ENCODE measurements at places on chromosomes 2 and 18. TPM values are rescaled to one million over a fixed set of nuclear protein-coding genes. Genes with fewer than 3 reads are reported as not detected.

Gene NCKAP5
- total RNA-seq = not detected

Gene CHAC2
- total RNA-seq = 0.42 TPM

Gene RAB6C
- total RNA-seq = not detected

DNA sequence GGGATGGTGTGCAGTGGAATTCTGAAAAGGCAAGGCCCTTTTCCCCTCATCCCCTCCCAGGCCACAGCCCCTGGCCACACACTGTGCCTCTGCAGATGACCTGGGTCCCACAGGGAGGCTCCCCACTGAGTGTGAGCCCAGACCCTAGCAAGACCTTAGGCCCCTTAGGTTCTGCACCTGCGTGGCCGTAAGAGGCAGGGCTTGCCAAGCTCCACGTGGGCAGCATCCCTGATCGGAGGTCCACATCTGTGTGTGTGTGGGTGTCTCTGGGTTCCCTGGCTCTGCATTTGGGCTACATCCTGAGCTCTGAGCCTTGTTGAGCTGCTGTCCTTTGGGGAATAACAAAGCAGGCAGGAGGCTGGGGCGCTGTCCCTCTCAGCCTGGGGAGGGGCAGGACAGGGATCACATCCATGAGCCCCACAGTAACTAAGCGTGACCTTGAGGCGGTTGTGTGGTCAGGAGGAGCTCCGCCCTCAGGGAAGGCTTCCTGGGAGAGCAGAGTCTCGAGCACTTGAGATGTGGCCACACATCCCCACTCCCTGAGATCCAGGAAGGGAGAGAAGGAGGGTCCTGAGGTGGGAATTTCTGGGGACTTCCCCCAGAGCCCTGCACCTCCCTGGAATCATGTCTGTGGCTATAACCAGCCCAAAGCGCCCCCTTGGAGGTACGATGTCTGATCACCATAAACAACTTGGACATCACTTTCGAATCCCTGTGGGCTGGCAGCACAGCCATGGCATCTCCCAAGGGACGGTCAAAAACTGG is 84.8 kb downstream of the STPG4 start:
- H3K4me1 ChIP-seq = peaks cover 38% of the 10 kb centered on the region
- H3K27me3 ChIP-seq = no peaks in the 10 kb centered on the region
- no peak for DNase-seq

DNA sequence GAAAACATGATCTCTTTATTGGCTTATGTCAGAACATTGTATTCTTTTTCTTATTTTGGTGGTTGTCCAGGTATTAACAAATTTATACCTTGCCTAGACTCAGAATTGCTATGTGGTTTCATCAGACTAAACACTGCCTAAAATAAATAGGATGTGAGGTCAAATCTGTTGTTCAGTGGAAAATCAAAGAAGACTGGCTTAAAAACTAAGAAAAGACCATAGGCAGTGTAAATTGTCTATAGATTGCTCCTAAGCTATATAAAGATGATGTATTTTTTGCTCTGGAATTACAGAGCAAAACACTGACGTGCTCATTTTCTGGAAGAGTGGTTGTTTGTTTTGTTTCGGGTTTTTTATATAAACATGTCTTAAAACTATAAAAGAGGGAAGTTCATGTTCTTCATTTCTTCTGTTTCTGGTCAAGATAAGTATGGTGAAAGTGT is 266.0 kb downstream of the ALPK2 start:
- no peak overlapping the region for H3K27ac ChIP-seq
- peaks cover 13% of the 10 kb centered on the region for H3K4me1 ChIP-seq
- H3K4me3 ChIP-seq = peak overlapping the region; percentile 8
- H3K27me3 ChIP-seq = peaks cover 20% of the 10 kb centered on the region

GRCh38 chr2:70985283-70985688 is 6.9 kb downstream of the ANKRD53 start:
- peak overlapping the region; percentile 45 for H3K4me3 ChIP-seq
- peaks cover 16% of the 10 kb centered on the region for H3K4me1 ChIP-seq
- H3K27me3 ChIP-seq = no peaks in the 10 kb centered on the region
- no peak overlapping the region for H3K27ac ChIP-seq

- no peaks in the 10 kb centered on the region for H3K36me3 ChIP-seq
- no peaks in the 10 kb centered on the region for H3K27me3 ChIP-seq
- H3K4me1 ChIP-seq = no peaks in the 10 kb centered on the region
- H3K4me3 ChIP-seq = no peak overlapping the region
Observed at GRCh38 chr18:64562651-64563050, 413.8 kb upstream of the LINC00305 start.

- H3K36me3 ChIP-seq = no peaks in the 10 kb centered on the region
- no peak for DNase-seq
- H3K27me3 ChIP-seq = no peaks in the 10 kb centered on the region
- peak overlapping the region; percentile 95 for H3K4me3 ChIP-seq
- peaks cover 34% of the 10 kb centered on the region for H3K4me1 ChIP-seq
- peak overlapping the region; percentile 93 for H3K27ac ChIP-seq
Observed at GRCh38 chr2:26033270-26033817, 540 bp upstream of the RAB10 start.
